ENCODE measurements at places on chromosomes 7 and 10. TPM values are rescaled to one million over a fixed set of nuclear protein-coding genes. Genes with fewer than 3 reads are reported as not detected.
A peak's percentile ranks its signal among the peaks of the same experiment; 100 is the strongest.

DNA sequence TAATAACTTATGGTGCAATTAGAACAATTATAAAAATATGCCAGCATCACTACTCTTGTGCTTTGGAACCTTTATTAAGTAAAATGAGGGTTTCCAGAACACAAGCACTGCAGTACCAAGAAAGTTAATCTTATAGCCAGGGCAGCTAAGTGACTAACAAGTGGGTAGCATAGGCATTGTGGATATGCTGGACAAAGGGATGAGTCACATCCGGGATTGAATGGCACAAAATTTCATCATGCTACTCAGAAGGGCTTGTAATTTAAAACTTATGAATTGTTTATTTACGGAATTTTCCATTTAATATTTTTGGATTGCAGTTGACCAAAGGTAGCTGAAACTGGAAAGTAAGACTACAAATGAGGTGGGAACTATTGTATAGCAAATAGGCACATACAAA is 250.6 kb downstream of the C7orf25 start:
- DNase-seq = no peak

DNA sequence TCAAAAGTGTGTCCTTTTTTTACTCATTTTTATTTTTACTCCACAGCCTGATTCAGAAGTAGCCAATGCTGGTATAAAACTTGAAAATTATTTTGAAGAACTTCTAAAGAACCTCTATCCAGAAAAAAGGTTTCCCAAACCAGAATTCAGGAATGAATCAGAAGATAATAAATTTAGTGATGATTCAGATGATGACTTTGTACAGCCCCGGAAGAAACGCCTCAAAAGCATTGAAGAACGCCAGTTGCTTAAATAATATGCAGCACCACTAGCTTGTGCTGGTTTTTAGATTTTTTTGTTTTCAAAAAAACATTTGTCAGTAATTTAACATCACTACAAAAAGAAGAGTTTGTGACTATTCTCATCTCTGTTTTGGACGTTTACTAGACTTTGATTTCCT is 116.5 kb downstream of the SVOPL start:
- no peak for DNase-seq

DNA sequence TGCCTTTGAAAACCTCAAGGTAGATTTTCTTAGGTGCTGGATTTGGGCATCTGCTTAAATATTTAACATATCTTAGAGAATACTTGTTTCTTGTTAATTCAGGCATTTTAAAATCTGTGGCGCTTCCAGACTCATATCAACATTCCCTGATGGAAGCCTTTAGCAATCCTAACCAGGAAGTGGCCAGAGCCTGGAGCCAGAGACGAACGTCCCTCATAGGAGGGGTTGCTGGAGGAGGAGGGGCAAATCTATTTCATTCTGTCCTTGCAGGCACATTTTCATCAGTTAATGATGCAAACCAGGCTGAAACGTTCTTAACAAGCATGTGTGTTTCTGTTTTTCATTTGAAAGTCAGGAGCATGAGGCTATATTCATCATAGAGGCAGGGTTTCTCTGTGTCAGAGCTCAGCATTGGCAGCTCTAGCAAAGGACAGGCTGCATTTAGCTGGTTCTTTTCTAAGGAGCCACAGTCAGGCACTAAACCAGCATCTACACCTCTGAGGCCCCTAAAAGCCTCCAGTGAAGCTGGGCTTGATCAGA is 17.8 kb upstream of the IFIT2 start:
- no peak for DNase-seq

GRCh38 chr10:98209441-98209840 is 58.6 kb downstream of the LOXL4 start:
- no peak for DNase-seq

The ANKRD61 gene
- total RNA-seq = not detected

GRCh38 chr7:925601-926000 is 28.9 kb downstream of the ADAP1 start:
- DNase-seq = peak; percentile 48

The CLCN1 gene
- total RNA-seq = 0.31 TPM

The HGF gene
- 20.9 TPM for total RNA-seq

The PTN gene
- 8.3 TPM for total RNA-seq

DNA sequence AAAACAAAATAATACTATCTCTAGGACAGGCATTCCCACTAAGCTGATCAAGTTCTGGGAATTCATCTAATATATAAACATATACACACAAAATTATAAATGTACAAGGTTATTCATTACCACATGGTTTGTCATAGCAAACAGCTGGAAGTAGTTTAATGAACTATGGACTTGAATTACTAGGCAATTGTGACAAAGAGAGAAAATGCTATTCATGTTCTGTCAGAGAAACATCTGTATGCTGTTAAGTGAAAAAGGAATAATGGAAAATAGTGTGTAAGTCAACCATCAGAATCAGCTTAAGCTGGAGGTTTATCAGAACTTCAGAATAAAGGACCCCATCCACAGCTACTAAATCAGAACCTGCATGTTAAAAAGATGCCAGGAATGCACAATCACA is 2.8 kb downstream of the ZNF248 start:
- no peak for DNase-seq

DNA sequence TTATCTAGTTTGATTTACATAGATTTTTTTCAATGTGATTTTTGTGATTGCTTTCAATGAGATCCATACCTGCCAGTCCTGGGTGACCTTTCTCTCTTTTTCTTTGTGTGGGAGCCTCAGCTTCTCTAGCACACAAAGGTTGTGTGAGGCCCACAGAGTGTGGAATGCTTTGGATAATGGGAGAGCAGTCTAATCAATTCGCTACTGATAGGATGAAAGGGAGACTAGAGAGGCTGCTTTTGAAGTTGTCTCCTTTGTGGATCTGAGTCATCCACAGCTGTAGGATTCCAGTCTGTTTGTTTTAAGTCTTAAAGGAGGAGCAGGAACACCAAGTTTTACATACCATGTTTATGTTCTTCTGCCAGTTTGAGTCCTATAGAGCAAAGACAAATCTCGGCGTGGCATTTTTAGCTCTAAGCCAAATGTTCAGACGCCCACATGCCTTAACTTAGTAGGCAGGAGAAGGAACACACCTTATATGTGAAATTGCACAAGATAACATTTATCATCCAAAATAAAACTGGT is 330.0 kb downstream of the ARL4A start:
- no peak for DNase-seq

Data from ureter (tissue), 1 donor.